ENCODE measurements at places on chromosomes 16 and 17.

DNA sequence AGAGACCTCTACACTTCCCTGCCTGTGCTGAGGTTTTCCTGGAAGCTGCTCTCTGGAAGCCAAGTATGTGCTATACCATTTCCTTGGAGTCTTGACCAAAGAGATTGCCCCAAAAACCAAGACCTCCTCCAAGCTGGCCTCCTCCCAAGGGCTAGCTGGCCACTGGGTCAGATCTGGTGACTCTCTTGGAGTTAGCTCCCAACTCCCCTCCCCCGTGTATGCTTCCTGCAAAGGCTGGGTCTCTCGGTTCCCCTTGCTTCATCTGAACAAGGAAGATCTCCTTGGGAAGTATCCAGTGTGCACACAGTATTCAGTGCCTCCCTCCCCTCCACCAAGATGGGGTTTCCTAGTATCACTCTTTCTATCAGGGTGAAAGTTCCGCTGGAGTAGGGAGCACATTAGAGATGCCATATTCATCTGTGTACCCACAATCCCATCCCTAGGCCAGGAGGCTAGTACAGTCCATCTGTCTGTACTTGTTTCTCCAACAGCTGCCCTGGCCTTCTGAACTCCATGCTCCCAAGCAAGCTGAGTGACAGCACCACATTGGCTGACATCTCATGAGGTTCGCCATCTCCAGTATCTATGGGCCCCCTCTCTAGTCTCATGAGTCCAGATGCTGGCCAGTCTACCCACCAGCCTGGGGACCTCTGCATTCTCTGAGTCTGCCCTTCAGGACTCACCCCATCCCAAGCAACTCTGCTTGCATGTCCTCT lies 3.2 kb downstream of the GAS7 start:
- DNase-seq, result no peak

- DNase-seq, result peak; percentile 6
Measured at GRCh38 chr17:42118545-42118944, 2.6 kb downstream of the KAT2A start.

DNA sequence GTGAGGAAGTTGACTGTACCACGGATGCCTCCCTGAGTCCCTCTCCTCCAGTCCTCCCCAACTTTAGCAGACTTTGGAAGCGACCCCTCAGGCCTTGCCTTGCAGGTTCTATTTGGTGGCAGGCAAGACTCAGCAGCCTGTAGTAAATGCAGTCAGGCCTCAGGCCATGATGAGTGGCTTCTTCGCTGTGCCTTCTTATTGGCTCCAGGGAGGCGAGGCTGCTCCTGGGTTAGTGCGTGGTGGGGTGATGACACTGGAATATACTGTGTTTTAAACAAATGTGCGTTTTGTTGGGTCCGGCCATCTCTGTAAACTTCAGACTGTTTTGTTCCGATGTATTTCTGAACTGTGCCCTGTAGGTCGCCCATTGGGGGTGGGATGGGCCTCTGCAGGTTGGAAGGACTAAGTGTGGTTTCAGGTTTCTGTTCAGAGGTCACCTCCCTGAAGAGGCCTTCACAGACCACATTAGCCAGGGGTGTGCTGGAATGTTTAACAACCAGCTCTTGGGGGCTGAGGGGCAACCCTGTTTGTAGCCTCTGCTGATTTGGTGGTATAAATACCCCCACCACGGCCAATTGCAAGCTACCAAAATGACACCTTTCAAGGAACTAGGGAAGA lies 62.5 kb downstream of the CYLD start:
- no peak for DNase-seq

- DNase-seq, result no peak
Measured at GRCh38 chr17:29150161-29150560, 30.0 kb downstream of the MYO18A start.

DNA sequence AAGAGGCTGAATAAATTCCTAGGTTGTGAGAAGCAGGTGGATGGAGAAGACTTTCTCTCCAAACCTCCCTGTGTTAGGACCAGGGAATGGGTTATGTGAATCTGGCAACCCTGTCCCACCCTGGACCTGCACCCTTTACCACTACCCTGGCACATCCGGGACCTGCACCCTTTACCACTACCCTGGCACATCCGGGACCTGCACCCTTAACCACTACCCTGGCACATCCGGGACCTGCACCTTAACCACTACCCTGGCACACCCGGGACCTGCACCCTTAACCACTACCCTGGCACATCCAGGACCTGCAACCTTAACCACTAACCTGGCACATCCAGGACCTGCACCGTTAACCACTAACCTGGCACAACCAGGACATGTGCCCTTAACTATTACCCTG lies 207.0 kb upstream of the CACNG3 start:
- no peak for DNase-seq

DNA sequence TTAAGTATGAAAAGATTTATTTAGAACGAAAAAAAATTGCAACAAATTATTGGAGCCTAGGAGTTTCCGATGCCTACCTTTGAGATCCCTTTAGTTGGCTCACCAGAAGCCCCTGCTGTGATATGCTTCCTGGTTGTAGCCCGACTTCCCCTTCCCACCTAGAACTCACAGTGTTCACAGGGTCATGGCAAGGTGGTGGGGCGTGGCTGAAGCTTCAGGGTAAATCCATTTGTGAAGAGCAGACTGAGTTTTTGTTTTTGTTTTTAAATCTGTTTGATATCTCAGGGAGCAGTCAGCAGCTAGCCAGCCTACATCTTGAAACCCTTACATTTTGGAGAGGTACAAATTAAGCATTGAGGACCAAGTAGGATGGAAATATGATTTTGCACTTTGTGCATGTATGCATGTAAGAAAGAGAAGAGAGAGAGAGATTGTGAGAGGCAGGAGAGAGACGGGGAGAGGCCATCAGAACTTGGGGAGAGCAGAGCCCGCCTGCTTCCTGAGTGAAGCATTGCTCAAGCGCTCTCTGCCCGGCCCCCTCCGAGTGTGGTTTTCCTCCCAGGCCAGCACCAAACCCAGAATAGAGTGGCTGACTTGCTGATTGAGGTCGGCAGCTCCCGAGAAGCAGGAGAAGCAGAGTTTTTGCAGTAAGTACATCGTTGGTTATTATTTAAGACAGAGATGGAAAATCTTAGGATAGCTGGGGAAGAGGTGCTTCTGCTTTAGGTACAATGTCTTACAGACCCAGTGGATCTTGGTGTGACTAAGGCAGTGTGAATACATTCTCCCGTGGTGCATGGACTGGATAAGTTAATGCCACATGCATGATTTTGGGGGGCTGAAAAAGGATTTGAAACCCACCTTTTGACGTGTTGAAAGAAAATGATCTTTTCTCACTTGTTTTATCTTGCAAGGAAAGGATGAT lies 64.2 kb downstream of the SPECC1 start:
- no peak for DNase-seq

- no peak for DNase-seq
Measured at GRCh38 chr16:24775455-24775854, 46.0 kb downstream of the TNRC6A start.

DNA sequence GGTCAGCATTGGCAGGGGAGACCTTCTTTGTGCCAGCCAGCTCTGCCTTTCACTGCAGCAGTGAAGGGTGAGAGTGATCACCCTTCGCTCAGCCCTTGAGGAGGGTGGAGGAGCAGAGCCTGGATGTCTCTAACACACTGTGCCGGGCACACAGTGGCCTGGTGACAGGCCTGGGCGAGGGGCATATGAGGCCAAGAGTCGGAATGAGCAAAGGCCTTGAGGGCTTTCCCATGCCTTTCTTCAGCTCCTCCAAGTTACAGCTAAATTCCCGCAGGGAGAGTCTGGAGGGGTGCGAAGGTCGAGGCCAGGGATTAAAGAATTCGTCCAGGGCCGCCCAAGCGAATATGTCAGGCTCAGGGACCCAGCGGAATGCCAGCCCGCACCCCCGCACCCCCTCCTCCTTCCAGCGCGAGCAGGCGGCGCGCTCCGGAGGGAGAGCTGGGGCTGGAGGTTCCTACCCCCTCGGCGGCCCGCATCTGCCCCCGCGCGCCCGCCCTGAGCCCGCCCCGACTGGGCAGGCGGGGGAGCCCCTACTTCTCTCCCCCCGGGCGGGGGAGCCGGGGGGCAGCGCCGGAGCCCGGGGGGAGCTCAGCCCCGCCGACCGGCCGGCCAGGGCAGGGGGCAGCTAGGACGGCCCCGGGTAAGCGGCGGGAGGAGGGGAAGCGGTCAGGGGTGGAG lies at the start of gene RASL10B:
Gene RASL10B (plus strand): TSS at position 401 of the 678 bp plus-strand sequence. CDS start 3,546 bp downstream, outside the sequence.
- peak; percentile 35 for DNase-seq

GRCh38 chr16:57048095-57048494 lies 44.3 kb upstream of the CPNE2 start:
- no peak for DNase-seq

- DNase-seq, result no peak
Measured at GRCh38 chr17:59151006-59151405, 4.0 kb downstream of the SKA2 start.

GRCh38 chr16:49158029-49158642 lies 123.5 kb downstream of the CBLN1 start:
- peak; percentile 24 for DNase-seq

GRCh38 chr16:48500981-48501380 lies 109.0 kb downstream of the N4BP1 start:
- no peak for DNase-seq

GRCh38 chr17:67577429-67578141 lies 140.2 kb upstream of the NOL11 start:
- DNase-seq, result no peak

DNA sequence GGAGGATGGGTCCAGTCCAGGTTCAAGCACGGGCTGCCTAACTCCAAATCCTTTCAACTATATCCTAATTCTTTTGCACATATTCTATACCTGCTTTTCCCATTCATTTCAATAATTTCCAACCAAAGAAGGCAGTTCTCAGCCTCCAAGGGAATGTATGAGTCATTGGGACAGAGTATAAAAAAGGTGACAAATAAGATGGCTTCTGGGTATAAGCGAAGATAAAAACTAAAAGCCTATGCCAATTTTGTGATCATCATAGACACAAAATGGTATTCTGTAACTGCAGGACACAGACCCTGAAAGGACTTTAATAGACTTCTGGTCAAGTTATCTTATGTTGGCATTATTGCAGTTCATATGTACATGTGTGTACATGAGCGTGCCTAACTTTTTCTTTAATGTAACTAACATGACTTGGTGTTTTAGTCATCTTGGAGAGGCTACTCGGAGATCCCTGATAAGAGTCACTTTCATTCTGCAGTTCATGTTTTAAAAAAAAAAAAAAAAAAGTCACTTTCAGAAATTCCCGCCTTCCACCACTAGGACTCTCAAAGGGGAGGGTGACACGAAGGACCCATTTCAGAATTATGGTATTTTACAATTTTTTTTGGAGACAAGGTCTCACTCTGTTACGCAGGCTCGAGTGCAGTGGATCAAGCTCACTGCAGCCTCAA lies 17.3 kb downstream of the COG1 start:
- no peak for DNase-seq

- no peak for DNase-seq
Measured at GRCh38 chr16:31250782-31251384, 8.9 kb upstream of the ITGAM start.

GRCh38 chr16:53612003-53612402 lies 91.7 kb downstream of the RPGRIP1L start:
- DNase-seq, result no peak

Data from kidney glomerular epithelial cell (primary cell).